ENCODE measurements at places on chromosomes 6 and 20.
A peak's percentile ranks its signal among the peaks of the same experiment; 100 is the strongest.

GRCh38 chr6:90472716-90473115 is 114.2 kb downstream of the MAP3K7 start:
- DNase-seq, result no peak

DNA sequence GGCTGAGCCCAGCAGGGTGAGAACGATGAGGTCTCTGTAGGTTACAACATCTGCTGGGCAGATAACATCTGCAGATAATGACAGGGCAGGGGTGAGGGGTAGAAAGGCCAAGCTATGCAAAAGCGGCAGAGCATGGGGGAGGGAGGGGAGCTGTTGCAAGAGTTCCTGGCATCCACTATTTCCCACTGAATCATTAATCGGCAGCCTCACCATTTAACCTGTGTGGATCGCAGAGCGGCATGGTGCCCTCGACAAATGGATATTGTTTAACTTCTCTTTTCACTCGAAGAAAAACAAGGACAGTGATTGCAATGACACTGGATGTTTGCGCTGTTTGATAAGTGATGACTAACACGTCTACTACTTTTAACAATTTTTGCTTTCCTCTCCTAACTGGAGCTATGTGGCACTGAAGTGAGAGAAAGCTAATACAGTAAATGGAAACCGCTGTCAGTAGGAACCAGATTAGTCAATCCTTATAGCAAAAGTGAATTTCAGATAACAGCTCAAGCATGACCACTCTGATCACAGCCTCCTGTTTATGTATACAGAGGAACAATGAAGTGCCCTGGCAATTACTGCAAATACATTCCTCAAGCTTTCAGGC is 381.5 kb downstream of the TFAP2A start:
- peak; percentile 26 for DNase-seq

GRCh38 chr6:34145161-34146020 is 496 bp downstream of the GRM4 start:
- DNase-seq, result peak; percentile 78

GRCh38 chr20:62980380-62980960 is 26.3 kb downstream of the BHLHE23 start:
- no peak for DNase-seq

- no peak for DNase-seq
Observed at GRCh38 chr6:39903656-39904055, 30.6 kb downstream of the MOCS1 start.

DNA sequence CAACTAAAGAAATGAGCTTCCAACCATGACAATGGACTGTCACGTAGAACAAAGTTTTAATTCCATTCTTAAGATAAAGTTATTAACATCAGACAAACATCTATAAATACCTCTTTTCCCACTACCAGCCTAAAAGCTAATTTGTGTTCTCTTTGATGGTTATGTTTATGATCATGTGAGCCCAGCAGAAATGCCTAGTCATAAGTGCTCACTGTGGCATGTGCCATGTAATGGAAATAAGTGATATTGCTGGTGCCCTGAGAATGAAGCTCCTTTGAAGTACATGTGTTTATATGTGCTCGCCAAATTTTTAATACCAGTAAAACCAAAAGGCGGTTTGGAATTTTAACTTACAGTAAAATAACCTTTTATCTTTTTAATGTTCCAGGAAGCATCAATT is 205.8 kb downstream of the ISM1 start:
- DNase-seq, result no peak

DNA sequence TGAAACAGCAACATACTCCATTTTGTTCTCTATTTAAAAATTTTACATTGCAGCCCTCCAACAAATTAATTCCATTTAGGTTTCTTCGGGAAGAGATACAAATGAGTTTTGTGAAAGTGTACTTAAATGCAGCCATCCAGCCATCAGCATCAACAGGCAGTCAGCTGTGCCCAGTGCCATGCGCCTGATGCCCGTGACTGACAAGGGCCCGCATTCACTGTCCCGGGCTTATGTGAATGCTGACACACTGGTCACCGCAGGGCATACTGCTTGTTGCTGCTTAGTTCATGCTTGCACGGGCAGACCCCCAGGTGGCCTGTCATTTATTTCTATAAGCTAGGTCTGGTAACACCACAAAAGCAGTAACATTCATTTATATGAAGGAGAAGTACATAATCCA is 224.9 kb upstream of the QKI start:
- no peak for DNase-seq

DNA sequence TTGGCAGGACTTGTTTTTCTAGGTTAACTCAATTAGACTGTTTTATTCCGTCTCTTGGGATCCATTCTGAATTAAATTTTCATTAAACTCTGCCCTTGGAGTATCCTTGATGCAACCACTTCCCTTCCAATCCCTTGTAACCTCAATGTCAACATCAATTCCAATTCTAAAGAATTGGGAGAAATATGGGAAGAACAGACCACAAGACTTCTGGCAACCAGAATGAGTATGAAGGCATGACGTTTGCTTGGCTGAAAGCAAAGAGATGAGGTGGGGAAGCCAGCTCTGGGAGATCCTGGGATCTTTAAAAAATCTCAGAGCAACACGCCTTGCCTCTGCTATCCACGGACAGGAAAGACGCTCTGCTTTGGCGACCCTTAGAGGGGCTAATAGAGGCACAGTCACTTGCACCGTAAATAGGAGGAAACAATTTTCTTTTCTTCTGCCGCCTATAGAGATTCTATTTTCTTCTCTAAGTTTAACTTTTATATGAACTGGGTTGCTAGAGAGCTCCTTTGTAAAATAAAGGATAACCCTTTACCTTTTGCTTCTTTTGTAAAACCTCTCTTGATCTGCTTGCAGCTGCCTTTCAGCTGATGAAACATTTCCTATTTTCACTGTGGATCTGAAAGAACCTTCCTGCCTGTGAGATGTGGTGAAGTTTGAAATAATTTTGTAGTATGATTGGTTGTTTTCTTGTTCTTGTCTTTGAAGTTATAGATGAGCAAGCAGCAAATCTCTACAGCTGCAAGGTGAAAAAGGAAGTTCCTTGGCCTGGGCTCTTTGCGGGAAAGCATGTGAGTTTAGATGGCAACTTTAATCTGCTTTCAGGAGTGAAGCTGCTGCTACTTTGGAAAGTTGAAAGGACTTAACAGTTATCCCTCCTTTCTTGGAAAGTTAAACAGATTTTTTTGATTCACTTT is at the start of gene ASIP:
ASIP (plus strand) TSS at position 731 of the 923 bp plus-strand sequence. CDS start 18,952 bp downstream, outside the sequence.
- DNase-seq, result no peak

DNA sequence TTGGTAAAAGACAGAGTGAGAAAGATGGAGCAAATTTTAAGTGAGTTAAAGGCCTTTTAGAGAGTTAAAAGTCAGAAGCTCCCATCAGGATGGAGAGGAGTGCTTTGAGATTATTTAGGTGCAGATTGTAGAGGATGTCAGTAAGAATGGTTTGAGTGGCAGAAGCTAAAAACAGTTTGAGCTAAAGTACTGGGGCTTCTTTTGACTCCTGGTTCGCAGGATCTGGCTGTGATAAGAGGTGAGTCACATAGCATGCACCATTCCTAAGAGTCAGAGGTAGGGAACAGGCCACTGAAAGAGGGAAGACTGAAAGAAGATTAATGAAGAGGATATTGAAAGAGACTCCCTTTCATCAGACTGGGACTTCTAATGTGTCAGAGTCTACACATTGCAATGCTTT is 1047.9 kb upstream of the MAP3K7 start:
- no peak for DNase-seq

DNA sequence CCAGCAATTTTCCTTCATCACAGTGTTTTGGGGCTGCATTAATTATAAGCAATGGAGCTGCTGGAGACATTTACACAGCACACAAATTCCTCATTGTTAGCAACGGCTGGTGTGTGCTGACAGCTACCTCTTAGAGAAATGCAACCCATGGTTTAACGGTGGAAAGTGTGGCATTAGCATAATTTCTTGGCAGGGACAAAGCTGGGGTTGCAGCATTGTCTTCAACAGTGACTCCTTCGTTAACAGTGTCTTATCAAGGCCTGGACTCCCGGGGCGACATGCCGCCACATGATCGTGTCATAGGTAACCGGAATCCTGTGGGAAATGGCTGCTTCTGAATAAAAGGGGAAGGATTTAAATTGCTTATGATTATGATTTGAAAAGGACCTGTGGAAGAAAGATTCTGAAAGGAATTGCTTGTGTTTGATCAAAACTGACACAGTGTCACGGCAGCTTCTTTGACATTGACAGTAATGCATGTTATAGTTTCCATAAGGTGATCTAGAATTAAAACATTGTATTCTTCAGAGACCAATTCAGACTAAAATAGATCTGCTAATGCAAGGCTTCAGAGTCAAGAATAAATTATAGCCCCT is 128.0 kb downstream of the UST start:
- DNase-seq, result peak; percentile 62

- DNase-seq, result peak; percentile 10
Observed at GRCh38 chr20:44803383-44803941, 6.9 kb downstream of the RIMS4 start.

- no peak for DNase-seq
Observed at GRCh38 chr20:9136114-9136513, 67.2 kb downstream of the PLCB4 start.

GRCh38 chr6:128478230-128479047 is 42.0 kb downstream of the PTPRK start:
- DNase-seq, result peak; percentile 9

- DNase-seq, result peak; percentile 6
Observed at GRCh38 chr6:87212596-87212995, 57.2 kb downstream of the ZNF292 start.

DNA sequence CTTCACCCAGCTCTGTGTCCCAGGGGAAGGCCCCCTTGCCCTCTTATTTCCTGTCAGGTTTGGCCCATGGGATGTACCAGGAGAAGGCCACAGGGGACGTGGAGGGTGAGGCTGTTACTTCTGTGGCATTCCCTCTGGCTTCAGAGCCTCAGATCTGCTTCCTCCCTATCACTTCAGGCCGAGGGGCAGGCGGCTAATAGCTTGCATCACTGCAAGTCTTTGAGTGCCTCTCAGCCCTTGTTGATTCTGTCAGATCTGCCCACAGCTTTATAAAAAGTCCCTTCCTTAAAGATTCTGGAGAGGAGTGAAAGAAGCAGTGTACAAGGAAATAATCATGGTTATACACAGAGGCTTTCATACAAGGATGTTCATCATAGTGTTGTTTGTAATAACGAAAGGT is 86.9 kb downstream of the LRFN2 start:
- no peak for DNase-seq

DNA sequence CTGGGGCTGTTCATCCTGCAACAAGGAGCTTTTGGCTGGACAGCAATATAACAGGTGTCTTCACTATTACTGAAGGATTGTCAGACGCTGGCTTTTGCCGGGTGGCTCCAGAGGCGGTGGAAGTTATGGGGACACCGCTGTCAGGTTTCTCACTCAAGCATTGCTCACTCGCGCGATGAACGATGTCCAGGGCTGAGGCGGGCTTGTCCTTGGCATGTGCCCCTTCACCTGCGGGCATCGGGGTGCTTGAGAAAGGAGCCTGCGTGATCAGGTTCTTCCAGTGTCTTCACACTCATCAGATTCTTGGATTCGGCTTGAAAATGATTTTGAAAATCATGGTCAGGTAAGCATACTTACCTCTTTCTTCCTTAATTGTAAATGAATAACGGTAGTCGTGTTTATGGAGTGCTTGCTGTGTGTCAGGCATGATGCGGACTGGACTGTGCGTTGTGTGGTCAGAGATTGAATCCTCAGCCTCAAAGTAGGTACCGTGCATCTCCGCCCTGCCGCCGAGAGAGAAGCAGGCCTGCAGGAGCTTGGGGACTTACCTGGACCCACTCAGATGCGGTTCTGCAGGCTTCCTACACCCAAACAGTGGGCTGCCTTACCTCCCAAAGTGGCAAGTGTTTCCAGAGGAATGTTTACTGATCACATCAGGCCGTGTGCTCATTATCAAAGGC is 18.3 kb upstream of the PYGB start:
- no peak for DNase-seq

- DNase-seq, result no peak
Observed at GRCh38 chr6:125828476-125829039, 37.8 kb downstream of the NCOA7 start.

GRCh38 chr6:46915380-46915779 is 6.4 kb downstream of the ADGRF5 start:
- DNase-seq, result no peak

DNA sequence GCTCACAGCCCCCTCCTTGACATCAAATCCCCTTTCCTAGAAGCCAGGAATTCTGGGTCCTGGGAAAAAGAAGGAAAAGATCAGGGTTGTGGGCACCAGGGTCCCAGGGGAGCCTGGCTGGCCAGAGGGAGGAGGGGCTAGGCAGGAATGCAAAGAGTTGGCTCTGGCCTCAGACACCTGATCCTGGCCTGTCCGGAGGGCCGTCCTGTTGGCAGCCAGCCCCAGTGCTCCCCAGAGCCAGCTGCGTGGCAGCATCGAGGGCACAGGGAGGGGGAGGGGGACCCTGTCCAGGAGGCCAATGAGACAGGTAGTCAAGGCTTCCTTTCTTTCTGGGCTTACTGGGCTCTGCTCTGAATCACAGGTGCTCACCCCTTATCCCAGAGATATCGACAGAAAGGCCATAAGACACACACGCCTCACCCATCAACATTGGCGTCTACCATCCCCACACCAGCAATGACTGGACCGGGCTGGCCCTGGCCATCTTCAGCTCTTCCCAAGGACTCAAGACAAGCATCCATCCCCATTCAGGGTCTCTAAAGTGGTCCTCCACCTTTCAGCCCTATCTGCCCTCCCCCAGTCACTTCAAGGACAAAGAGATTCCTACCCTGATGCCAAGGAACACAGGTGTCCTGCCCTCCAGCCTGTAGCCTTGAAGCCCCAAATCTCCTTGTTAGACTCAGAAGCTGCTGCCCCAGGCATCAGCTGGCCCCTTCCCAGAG is 723 bp downstream of the COL11A2 start:
- DNase-seq, result no peak

- DNase-seq, result no peak
Observed at GRCh38 chr20:23161968-23162696, 76.0 kb upstream of the CD93 start.

DNA sequence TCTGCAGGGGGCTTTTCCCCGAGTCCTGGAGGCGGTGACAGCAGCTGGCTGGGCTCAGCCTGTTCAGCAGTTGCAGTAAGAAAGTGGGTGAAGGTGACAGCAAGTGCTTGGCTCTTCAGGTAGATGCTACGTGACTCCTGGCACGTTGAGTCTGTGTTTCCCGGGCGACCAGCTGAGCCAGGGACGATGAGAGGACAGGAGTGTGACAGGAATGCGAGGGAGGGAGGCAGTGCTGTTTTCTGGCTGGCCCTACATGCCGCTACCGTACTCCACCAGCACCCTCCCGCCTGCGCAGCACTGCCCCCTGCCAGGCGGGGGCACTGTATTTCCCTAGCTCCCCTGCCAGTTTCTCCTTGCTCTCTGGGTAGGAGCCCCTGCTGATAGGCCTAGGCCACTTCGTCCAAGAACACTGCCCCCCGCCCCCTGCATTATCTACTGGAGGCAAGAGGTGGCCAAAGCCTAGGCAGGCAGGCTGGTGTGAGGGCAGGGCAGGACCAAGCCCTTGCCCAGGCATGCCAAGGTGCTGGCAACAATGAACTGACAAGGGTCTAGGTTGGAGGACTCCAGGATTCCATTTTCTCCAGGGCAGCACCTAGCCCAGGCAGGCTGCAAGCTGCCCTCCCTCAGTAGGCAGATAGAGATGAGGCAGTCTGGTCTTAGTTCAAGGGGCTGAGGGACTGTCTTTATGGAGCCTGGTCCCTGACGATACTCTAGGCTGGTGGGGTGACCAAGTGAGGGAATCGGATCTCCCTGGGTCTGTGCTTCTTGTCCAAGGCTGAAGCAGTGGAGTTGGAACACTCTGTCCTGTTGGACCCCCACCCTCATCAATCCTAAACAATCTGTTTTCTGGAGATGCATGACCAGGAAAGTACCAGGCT is 19.2 kb downstream of the MRPS18A start:
- DNase-seq, result peak; percentile 72

Data from GM23248 (cell line).